ENCODE measurements at places on chromosomes 11 and 22.
A peak's percentile ranks its signal among the peaks of the same experiment; 100 is the strongest.

GRCh38 chr11:67576735-67577475, 6.7 kb upstream of the GSTP1 start:
- DNase-seq: no peak

DNA sequence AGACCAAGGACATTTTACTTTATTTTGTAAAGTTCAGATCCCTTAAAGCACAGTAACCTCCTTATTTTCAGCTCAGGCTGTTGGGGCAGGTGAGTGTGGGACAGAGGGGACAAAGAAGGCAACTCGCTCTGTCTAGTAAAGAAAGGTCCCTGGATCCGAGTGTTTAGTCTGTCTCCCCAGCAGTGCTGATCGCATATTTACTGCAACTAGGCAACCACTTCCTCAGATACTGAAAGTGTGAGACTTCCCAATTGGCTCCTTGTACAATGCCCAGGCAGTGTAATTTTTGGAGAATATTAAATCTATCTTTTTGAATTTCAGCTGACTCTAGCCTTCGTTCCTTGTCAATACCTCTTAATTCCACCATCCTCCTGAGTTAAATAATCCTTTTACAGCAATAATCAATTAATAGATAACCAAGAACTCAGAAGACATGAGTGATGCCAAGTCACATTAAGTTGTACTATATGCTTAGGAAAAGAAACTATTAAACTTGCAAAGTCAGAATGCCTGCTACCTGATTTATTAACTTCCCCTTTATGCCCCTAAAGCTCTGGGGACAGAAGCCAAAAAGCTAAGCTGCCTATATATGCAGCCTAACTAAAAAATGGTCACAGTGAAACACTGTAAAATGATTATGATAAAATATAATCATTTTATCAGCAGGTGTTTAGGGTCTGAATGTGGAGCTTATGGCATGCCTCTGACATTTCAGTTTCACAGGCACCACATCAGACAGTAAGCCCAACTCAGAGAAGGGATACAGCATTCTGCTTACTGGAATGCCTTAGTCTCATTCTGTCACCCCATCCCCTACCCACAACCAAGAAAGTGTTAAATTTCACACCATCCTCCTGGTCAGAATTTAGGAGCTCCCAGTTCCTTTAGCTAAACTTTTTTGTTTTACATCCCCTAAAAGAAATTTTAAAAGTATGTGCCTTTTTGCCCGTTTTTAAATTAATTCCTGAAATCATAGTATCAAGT, 138.7 kb downstream of the TRIM44 start:
- no peak for DNase-seq

GRCh38 chr11:18005376-18006129, 7.3 kb downstream of the SERGEF start:
- DNase-seq: no peak

- no peak for DNase-seq
Measured at GRCh38 chr22:24467340-24467739, 27.8 kb upstream of the UPB1 start.

DNA sequence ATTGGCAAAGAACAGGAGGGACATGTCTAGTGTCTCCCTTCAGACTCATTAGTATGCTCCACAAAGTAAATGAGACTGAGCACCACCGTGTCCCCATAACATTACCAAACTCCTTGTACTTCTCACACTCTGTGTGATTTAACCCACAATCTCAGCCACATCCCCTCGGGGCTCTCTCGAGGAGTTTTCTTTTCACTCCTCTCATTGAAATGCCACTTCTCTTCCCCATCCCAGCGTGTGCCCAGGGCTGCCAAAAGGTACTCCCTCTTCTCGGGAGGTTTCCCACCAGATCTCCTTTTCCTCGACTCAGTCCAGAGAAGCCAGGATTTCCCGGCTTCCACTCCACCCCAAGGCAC, 1.1 kb downstream of the RBFOX2 start:
- DNase-seq: peak; percentile 7

DNA sequence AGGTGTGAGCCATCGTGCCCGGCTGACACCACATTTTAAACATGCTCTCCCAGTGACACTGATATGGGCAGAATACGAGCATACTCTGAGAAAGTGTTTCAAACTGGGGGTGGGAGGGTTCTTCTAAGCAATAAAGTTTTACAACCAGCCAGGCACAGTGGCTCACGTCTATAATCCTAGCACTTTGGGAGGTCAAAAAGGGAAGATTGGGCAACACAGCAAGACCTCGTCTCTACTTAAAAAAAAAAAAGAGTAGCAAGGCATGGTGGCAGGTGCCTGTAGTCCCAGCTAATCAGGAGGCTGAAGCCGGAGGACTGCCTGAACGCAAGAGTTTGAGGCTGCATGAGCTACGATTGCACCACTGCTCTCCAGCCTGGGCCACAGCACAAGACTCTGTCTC, 2.2 kb downstream of the GANAB start:
- DNase-seq: no peak

- DNase-seq: no peak
Measured at GRCh38 chr11:119147604-119148333, 1.1 kb upstream of the ABCG4 start.

DNA sequence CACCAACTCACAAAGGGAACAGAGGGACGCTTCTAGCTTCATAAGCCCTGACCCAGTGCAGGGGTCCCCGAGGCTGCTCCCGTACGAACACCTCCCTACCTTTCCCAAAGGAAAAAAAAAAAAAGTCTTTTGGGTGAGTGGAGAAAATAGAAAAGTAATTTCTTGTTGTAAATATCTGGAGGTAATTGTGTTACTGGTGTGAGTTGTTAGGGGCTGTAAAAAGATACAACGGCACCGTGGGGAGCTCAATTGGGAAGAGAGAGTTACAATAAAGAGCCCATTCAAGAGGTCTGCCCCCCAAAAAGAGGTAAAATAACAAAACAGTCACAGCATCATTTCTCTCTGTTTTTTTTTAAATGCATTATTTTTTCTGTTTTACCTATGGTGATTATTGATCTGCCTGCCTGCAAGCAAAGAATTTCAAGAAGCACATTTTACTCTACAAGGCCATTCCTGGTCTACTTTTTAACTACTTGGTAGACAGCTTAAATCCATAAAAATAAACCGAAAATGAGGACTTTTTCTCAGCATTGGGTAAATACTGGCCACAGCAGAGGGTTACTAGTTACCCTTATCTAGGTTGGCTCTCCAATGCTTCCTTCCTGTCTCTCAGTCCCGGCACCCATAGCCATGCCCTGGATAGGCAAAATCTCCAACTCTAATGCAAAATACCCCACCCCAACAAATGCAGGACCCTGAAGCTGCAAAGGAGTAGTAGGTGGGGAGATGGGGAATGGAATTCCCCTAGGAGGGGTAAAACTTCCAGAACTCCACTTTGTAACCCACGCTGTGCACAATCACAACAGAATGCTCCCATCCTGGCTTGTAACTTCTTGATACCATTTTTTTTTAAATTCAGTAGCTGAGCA, 3.1 kb downstream of the PAX6 start:
- no peak for DNase-seq

Data from stimulated activated naive CD4-positive, alpha-beta T cell (primary cell).